ENCODE measurements at places on chromosomes 2 and 18.
A peak's percentile ranks its signal among the peaks of the same experiment; 100 is the strongest.

GRCh38 chr2:172242961-172243360 lies 140.3 kb upstream of the DLX2 start:
- DNase-seq, result no peak

GRCh38 chr2:156331572-156332283 lies 793 bp downstream of the NR4A2 start:
- DNase-seq, result peak; percentile 69

- DNase-seq, result no peak
Observed at GRCh38 chr2:215692387-215693079, 256.7 kb upstream of the FN1 start.

DNA sequence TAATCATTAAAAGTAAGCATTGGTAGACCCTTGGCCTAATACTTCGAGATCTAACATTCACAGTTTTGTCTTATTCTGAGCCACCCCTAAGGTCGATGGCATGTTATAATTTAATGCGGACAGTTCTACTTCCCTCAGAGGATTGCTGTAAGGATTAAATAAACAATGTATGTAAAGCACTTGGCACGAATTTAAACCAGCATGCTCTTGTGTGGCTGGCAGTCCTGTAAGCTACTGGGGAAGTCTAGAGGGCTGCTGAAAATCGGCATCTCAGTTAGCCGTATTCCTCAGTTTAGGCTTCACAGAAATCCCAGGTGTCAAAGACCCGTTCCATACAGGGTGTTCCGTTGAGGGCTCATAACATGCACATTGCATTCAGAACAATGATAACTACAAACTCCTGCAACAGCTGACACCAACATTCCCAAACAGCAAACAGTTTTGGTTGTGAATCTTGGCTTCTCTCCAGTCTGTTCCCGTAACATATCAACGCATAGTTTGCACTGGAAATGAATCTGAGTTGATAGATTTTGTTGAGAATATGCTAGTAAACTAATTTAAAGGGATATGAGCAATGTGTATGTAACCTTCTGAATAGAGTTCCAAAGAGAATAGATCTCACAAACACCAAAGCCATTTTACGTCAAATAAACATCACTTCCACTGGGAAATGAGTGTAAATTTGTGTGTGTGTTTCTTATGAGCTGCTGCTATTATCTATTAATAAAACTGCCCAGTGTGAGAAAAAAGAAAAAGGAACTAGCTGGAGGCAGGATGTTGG lies 52.2 kb upstream of the ACKR3 start:
- DNase-seq, result no peak

GRCh38 chr2:237773826-237774225 lies 24.8 kb upstream of the RBM44 start:
- no peak for DNase-seq

GRCh38 chr2:213189001-213189899 lies 37.8 kb upstream of the IKZF2 start:
- no peak for DNase-seq

DNA sequence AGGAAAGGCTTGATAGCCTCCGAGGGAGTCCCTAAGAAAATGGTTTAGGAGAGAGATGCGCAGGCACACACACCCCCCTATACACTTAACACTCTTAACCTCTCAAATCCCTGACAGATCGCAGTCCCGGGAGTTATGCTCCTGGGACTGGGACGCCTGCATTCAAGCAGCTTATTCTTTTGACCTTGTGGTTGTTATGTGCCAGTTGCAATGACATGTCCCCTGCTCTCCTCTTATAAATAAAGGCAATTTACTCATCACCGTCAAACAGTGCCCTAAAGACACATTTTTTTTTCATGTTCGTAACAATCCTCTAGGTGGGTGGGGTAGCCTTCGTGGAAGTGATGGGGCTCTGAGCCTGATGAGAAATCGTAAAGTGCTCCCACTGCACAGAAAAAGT lies 162.2 kb downstream of the LRRC30 start:
- no peak for DNase-seq

GRCh38 chr18:6022845-6023244 lies 127.5 kb upstream of the TMEM200C start:
- DNase-seq, result no peak

DNA sequence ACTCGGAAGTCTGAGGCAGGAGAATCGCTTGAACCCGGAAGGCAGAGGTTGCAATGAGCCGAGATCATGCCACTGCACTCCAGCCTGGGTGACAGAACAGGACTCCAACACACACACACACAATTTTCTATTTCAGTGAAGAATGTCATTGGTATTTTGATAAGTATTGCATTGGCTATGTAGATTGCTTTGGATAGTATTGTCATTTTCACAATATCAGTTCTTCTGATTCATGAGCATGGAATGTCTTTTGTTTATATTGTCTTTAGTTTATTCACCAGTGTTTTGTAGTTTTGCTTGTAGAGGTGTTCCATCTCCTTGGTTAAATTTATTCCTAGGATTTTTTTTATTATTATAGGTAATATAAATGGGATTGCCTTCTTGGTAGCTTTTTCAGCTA lies 693.4 kb upstream of the SYT4 start:
- no peak for DNase-seq

GRCh38 chr2:27369471-27370025 lies 590 bp downstream of the EIF2B4 start:
- DNase-seq, result peak; percentile 91

DNA sequence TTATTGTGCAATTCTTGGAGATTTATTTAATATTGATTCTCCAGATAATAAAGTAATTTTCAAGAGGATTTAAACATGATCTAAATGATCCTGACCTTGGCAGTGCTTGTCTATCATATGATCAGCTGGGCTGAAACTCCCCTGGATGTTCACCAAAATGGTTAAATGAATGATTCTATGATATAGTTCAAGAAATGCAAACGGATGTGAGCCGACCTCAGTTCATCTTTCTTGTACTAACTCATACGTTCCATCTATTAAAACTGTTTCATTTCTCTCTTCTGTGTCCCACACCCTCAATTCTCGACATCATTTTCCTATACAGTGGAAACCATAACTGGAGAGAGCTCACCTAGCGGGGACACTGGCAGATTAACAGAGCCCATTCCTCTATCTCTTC lies 281.7 kb upstream of the CCDC68 start:
- DNase-seq, result no peak

GRCh38 chr2:11876889-11877288 lies 130.5 kb downstream of the LPIN1 start:
- DNase-seq, result no peak

DNA sequence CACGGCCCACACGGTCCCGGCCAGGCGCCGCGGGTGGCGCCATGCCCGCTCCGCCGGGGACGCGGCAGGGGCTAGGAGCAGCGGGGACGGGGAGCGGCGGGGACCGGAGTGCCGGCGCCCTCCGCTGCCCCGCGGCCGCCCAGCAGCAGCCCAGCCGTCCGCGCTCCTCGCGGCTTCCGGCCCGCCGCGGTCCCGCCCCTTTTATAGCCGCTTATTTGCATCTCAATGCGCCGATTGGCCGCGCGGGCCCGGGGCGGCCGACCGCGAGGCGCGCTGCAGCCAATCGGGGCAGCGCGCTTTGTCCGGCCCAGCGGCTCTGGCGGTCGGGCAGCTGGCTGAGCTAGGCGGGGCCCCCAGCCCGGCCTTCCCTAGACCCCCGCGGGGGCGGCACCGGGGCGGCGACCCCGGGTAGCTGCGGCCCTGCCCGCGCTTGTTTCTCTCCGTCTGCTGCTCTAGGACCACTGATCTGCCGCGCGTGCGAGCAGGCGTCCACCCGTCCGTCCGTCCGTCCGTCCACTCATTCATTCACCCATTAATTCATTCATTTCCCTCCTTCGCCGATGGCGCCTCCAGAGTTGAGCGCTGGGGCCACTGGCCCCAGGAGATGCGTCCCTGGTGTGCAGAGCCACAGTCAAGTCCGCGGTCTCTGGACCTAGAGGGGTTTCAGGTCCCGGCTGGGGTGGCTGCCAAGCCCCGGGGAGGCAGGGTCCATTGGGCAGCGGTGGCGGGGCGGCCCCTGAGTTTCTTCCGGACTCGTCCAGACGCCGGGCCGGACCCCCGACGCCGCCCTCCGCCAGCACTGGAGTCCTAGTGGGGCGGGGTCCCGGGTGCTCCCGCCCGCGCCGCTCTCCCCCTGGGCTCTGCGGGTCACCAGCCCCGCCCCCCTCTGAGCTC lies at the start of gene HES6:
TSS of gene HES6 (minus strand) at position 176 of the 894 bp plus-strand sequence. CDS start at position 43, 133 bp downstream.
- peak; percentile 96 for DNase-seq

DNA sequence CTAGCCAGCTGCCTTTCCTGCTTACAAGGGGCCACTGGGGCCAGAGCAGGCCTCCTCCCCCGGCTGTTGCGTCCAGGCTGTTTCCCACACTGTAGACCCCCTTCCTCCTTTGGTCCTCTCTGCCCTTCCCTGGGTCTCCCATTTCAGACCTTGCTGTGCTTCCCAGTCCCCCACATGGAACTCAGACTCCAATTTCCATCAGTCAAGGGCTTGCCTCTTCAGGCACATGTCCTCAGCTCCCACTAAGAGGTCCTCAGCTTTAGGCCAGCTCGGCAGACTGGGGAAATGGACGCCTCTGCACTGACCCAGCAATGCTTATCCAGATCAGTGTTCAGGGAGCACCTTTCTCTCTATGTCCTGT lies 98.0 kb upstream of the BZW1 start:
- DNase-seq, result no peak

GRCh38 chr2:65227020-65227455 lies 593 bp upstream of the ACTR2 start:
- no peak for DNase-seq

DNA sequence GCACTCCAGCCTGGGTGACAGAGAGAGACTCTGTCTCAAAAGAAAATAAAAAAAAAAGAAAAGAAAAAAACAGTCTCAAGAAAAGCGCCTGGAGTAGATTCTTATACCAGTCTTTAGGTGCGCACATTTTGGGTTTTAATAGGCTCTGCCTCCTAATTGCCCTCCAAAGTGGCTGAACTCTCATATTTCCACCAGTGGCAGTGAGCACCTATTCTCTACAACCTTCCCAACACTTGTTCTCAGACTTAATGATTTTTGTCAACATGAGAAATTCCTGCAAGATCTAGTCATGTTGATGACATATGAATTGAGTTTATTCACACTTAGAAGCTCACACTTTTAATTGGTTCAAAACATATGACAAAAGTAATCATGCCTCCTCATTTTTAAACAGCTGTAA lies 39.0 kb downstream of the PLB1 start:
- no peak for DNase-seq

DNA sequence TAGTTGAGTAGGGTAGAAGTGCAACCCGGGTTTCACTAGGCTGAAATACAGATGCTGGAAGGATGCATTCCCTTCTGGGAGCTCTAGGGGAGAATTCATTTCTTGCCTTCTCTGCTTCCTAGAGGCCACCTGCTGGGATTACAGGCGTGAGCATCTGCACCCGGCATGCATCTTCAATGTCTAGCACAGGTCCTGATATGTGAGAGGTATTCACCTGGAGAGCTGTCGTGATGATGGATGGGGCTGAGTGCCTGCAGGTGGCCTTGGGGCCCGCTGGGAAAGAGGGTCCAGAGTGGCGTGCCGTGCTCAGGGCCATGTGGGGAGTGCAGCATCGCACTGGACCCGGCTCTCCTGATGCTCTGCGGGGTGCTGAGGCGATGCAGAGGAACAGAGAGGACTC lies 6.6 kb upstream of the NTSR2 start:
- DNase-seq, result no peak

DNA sequence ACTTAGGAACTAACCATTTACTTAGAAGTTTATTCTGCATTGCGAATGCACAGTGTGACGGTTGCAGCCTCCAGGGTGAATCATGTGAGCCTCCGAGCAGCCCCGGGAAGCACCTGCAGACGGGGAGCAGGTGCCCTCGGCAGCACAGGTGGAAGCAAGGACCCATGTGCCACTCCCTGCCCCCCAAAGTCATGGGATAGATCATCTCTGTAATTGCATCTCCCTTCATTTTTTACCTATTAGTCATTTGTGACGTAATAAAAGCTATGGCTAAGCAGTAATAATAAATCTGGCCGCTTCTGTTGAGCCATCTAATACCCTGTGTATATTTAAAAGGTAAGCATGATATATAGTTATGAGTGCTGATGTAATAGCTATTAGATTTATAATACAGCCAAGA lies 97.2 kb downstream of the PTGR3 start:
- peak; percentile 26 for DNase-seq

GRCh38 chr18:10935588-10935987 lies 213.8 kb downstream of the PIEZO2 start:
- DNase-seq, result no peak

DNA sequence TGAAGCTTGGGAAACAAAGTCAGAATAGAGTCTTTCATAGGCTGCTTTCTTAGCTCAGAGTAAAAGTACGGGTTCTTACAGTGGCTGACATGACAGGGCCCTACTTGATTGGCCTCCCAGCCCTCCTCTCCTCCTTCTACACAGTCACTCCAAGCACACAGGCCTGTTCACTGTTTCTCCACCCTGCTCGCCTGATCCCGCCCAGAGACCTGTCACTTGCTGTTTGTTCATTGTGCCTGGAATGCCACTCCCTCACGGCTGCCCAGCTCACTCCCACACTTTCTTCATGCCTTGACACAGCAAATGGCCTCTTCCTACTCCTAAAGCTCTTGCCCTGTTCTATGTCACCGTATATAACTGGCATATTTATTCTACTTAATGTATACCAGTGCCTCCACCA lies 104.8 kb downstream of the MAP4K4 start:
- no peak for DNase-seq

GRCh38 chr2:8416001-8416571 lies 265.8 kb upstream of the ID2 start:
- no peak for DNase-seq

DNA sequence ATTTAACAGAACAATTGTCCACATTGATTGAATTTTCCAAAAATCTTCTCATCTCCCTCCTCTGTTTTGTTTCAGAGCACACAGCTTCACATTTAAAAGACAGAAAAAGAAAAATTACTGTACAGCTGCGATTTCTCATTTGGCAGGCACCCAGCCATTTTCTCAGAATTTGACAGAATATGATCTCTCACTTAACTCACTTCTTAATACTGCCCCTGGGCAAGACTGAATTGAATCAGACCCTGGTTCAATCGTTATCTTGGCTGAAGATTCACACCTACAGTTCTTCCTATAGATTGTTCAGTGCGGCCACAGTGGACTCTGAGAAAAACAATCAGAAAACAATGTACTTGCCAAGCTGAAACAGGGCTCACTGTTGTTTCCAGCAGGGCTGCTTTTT lies 90.2 kb upstream of the LHCGR start:
- no peak for DNase-seq

DNA sequence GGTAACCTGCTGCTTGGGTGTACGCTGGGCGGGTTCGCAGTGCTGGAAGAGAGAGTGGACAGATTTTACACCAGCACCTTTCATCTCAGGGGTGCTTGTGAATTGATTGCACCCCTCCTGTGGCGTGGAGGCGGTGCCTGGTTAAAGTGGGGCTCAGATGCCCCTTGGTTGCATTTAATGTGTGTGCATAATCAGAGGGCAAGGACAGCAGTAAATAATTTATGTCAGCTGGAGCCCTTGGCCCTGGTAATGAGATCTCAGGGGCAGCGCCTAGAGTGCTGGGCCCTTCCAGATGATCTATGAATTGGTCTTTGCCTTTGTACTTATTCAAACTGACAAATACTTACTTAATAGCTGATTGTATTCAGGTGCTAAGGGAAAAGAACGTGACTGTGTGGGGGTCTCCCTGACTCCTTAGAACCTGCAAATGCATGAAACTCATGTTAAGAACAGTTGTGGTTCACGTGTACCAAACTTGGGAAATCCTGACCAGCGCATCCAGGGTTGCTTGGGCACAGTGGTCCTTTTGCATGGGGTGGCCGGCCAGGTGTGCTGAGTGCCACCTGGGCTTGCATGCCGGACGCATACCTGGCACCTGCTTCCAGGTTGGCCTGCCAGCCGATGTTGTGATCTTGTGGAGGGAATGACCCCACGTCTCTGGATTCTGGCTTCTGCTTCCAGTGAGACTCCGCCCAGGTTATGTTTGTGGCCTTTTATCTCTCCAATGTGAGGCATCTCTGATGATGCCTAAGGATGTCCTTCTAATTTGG lies 118.5 kb downstream of the AGAP1 start:
- DNase-seq, result no peak

GRCh38 chr2:104746299-104746698 lies 107.6 kb upstream of the POU3F3 start:
- no peak for DNase-seq

All from lower leg skin (tissue), 4 donors.